ENCODE measurements at places on chromosomes 1 and 21. TPM values are rescaled to one million over a fixed set of nuclear protein-coding genes. Genes with fewer than 3 reads are reported as not detected.

DNA sequence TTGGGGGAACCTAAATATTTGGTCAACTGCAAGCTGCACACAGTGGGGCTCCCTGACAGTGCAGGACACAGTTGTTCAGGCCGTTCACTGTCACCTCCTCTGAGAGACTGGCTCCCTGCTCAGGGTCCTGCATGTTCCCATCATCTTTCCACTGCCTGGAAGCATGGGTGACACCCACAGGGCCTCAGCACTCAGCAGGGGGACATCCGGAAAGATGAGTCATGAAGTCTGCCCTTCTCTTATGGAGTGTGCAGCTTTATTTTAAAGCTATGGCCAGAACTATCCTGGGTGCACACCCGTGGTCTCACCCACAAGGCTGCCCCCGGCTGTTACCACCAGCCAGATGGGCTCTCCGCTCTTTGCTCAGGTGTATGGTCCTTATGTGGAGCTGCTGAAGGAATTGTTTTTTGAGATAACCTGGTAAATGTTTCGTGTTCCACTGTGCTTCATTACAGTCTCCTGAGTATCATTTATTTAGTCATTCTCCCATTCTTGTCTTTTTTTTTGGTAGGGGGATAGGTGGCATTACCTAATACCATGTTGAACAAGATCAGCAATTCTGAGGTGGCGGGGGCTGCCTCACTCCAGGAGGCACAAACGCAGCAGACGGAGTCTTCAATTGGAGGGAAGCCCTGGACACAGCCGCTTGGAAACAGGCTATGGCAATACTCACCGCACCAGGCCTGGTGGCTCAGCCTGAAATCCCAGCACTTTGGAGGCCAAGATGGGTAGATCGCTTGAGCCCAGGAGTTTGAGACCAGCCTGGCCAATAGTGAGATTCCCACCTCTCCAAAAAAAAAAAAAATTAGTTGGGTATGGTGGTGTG lies 14.3 kb downstream of the TRIM11 start:
- H3K27me3 ChIP-seq = no peaks in the 10 kb centered on the region
- no peak for DNase-seq
- H3K4me1 ChIP-seq = no peaks in the 10 kb centered on the region

- no peak overlapping the region for H3K27ac ChIP-seq
- H3K4me3 ChIP-seq = no peak overlapping the region
- peaks cover 42% of the 10 kb centered on the region for H3K27me3 ChIP-seq
- no peak for DNase-seq
- no peaks in the 10 kb centered on the region for H3K36me3 ChIP-seq
Measured at GRCh38 chr1:63010913-63011660, 227.2 kb downstream of the ATG4C start.

DNA sequence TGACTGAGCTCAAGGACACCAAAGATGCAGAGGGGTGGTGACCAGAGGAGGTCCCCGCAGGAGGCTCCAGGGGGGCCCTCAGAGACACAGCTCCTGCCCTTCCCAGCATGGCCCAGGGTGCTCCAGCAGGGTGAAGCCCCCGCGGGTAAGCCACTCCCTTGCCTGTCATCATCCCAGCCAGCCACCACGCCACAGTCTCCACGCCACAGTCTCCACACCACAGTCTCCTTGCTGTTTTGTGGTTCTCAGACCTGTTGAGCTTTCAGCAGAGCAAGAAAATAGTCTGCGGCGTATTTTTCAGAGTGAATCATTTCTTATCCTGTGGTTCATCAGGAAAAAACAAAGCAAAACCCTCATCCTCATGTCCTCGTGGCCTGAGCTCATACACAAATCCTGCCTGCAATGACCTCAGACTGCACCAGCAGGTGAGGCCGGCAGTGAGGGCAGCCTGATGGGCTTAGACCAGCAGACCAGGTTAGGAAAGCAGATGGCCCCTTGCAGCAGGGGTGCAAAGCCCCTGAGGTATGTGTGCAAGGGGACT lies 25.7 kb upstream of the ABCG1 start:
- peak; percentile 27 for DNase-seq
- peaks cover 9% of the 10 kb centered on the region for H3K4me1 ChIP-seq
- no peak overlapping the region for H3K27ac ChIP-seq
- H3K36me3 ChIP-seq = no peaks in the 10 kb centered on the region
- no peaks in the 10 kb centered on the region for H3K27me3 ChIP-seq

DNA sequence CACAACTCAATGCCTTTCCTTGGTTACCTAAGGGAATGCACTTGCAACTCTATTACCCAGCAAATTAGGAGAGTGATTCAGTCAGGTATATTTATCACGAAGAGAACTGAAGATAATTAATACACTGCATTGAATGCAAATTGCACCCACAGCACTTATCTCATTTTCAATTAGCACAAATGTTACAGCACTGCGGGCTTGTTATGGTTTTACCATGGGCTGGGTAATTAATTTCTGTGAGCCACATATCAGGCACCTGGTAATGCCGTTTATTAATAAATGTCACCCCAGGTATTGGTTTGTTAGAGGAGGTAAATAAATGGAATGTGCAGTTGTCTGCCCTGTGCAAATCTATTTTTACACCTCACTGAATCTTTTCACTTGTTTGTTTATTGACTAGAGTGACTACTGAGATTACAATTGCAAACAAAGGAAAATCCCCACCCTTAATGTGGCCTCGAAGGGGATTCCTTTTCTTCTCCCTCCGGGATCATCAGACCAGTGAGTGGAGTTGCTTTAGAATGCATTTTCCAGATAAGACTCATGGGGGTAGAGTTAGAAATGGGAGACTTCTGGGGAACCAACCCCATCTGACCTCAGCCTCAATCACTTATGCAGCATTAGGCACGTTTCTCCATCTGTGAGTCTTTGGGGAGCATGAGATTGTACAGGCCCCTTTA lies 269.3 kb downstream of the RPS6KC1 start:
- H3K27ac ChIP-seq = no peak overlapping the region
- H3K4me3 ChIP-seq = no peak overlapping the region
- no peak for DNase-seq
- H3K4me1 ChIP-seq = no peaks in the 10 kb centered on the region

DNA sequence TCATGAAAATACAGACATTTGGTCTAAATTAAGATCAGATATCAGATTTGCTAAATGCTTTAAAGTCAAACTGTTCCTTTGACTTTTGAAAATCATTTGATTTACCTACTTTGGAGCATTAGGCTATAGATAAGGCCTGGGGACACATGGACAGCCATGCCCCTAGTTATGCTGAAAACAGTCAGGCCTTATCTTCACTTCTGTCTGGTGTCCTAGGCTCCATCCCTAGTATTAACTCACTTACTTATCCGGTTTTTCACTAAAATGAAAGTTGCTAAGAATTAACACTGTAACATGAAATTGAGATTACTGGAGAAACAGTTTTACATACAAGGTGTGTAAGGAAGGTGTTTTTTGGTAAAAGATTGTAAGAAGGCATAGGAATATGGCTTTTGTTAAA lies 4.5 kb upstream of the CATSPERE start:
- H3K27me3 ChIP-seq = no peaks in the 10 kb centered on the region
- H3K36me3 ChIP-seq = no peaks in the 10 kb centered on the region
- DNase-seq = no peak
- no peak overlapping the region for H3K27ac ChIP-seq
- H3K4me3 ChIP-seq = no peak overlapping the region

GRCh38 chr1:58905126-58905490 lies 121.3 kb upstream of the JUN start:
- H3K27me3 ChIP-seq = no peaks in the 10 kb centered on the region
- H3K4me1 ChIP-seq = peaks cover 44% of the 10 kb centered on the region
- H3K27ac ChIP-seq = no peak overlapping the region
- no peaks in the 10 kb centered on the region for H3K36me3 ChIP-seq

- no peak overlapping the region for H3K27ac ChIP-seq
- DNase-seq = no peak
- H3K4me3 ChIP-seq = no peak overlapping the region
- H3K4me1 ChIP-seq = no peaks in the 10 kb centered on the region
- H3K27me3 ChIP-seq = no peaks in the 10 kb centered on the region
Measured at GRCh38 chr1:48223366-48224240, 1.1 kb downstream of the SLC5A9 start.

DNA sequence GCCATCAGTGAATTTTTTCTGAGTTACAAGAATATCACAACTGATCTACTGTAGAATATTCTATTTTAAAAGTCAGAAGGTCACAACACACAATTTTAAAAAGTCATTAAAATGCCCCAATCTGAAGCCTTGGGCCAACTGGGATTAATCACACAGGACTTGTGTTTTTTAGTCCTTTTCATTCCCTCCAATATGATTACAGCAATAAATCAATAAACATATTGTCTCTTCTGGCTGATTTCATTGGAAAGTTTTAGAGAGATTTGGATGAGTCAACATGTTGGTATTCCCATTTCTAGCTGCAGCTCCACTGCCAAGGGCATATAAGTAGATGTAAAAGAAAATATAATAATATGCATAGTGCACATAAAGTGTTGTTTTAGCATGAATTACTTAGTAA lies 85.8 kb downstream of the NIBAN1 start:
- no peaks in the 10 kb centered on the region for H3K36me3 ChIP-seq
- no peak overlapping the region for H3K27ac ChIP-seq
- no peaks in the 10 kb centered on the region for H3K27me3 ChIP-seq
- H3K4me1 ChIP-seq = peaks cover 19% of the 10 kb centered on the region
- peak; percentile 67 for DNase-seq

DNA sequence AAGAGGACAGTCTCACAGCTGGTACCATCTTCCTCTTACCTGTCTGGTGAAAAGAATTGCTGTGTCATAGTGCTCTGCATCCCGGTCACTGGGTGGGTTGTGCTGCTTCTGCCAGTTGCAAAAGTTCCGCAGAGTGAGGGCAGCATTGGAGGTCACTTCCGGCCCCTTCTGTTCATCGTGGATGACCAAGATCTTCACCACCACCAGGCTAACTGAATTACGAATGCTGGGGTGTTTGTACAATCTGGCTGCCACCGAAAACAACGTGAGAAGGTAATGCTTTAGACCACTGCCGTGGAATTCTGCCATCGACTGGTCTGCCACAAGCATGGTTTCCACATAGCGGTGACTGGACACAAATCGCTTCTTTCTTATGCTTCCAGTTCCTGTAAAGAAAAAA lies 2.9 kb downstream of the ADAMTS1 start:
- peak overlapping the region; percentile 66 for H3K27ac ChIP-seq
- peak; percentile 22 for DNase-seq
- H3K4me1 ChIP-seq = peaks cover 17% of the 10 kb centered on the region
- H3K4me3 ChIP-seq = peak overlapping the region; percentile 78

- peaks cover 45% of the 10 kb centered on the region for H3K4me1 ChIP-seq
- peak; percentile 27 for DNase-seq
- peak overlapping the region; percentile 84 for H3K4me3 ChIP-seq
- peak overlapping the region; percentile 71 for H3K27ac ChIP-seq
Measured at GRCh38 chr1:2413495-2414296, 1.3 kb upstream of the PEX10 start.

DNA sequence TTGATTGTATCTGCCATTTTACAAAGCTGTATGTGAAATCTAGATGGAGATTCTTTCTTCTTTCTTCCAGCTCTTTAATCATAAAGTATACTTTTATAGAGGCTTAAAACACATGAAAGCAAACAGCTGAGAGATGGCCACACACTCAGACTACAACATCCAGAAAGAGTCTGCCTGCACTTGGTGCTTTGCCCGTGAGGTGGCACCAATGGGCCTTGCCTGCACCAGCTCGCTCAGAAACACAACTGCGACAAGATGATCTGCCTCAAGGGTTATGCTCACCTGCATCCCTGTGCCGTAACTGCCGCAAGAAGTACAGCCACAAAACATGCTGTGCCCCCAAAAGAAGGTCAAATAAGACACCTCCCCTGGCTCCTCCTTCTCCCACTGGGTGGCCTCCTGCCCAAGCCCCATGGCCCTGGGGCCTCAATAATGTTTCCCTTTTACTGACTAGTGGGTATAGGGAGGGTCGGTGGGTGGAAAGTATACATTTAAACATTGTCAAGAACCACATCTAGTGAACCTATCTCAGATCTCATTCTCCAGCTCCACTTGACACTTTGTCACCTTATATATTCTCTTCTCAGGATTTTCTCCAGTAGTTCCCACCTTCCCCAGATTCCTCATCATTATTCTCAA lies 66.7 kb upstream of the ANGPTL3 start:
- H3K27ac ChIP-seq = no peak overlapping the region
- H3K27me3 ChIP-seq = no peaks in the 10 kb centered on the region
- DNase-seq = peak; percentile 64
- no peaks in the 10 kb centered on the region for H3K36me3 ChIP-seq
- no peak overlapping the region for H3K4me3 ChIP-seq

- H3K27me3 ChIP-seq = no peaks in the 10 kb centered on the region
- H3K27ac ChIP-seq = no peak overlapping the region
- H3K4me3 ChIP-seq = no peak overlapping the region
Measured at GRCh38 chr1:232890340-232890943, 60.0 kb upstream of the NTPCR start.

- H3K4me1 ChIP-seq = no peaks in the 10 kb centered on the region
- no peak overlapping the region for H3K27ac ChIP-seq
- peaks cover 10% of the 10 kb centered on the region for H3K36me3 ChIP-seq
- DNase-seq = peak; percentile 11
Measured at GRCh38 chr1:100219883-100220282, 29.8 kb downstream of the DBT start.

- peak overlapping the region; percentile 58 for H3K4me3 ChIP-seq
- no peaks in the 10 kb centered on the region for H3K36me3 ChIP-seq
- DNase-seq = no peak
- no peaks in the 10 kb centered on the region for H3K27me3 ChIP-seq
- peaks cover 8% of the 10 kb centered on the region for H3K4me1 ChIP-seq
Measured at GRCh38 chr1:228060458-228061190, 21.9 kb upstream of the ARF1 start.

DNA sequence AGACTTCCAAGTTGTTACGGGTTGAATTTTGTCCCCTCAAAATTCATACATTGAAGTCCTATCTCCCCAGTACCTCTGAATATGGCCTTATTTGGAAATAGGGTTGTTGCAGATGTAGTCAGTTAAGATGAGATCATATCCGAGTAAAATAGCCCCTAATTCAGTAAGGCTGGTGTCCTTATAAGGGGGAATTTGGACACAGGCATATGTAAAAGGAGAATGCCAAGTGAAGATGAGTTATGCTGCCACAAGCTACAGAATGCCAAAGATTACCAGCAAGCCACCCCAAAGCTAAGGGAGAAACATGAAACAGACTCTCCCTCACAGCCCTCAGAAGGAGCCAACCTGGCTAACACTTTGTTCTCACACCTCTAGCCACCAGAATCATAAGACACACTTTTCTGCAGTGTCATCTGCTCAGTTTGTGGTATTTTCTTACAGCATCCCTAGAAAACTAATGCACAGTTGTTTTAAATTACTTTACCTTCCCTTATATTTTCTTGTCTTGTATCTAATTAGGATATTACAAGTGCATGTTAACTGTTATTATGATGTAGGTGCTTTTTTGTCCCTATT lies 43.3 kb upstream of the PRDX6 start:
- no peak overlapping the region for H3K4me3 ChIP-seq
- DNase-seq = no peak
- H3K4me1 ChIP-seq = peaks cover 32% of the 10 kb centered on the region

The RIPPLY3 gene
- total RNA-seq = 11.4 TPM

The PEX14 gene
- 24.9 TPM for total RNA-seq

The SLAMF9 gene
- 8.7 TPM for total RNA-seq

The CEP350 gene
- total RNA-seq = 17.8 TPM

The LCE1A gene
- total RNA-seq = not detected

The PPP2R5A gene
- total RNA-seq = 64.7 TPM

The C8B gene
- total RNA-seq = not detected

All from PC-3 (cell line).